GM12878 (cell line): ENCODE measurements at places on chromosomes 1 and 21.
A peak's percentile ranks its signal among the peaks of the same experiment; 100 is the strongest.

GRCh38 chr1:212621043-212621948 lies 12.7 kb downstream of the ATF3 start:
- no peak for DNase-seq
- H3K36me3 ChIP-seq = peaks cover 2% of the 10 kb centered on the region; the same call in 1 of the 2 replicates
- no peak overlapping the region for H3K27ac ChIP-seq

- H3K4me1 ChIP-seq = no peaks in the 10 kb centered on the region
- DNase-seq = no peak
- H3K4me3 ChIP-seq = no peak overlapping the region
- H3K36me3 ChIP-seq = no peaks in the 10 kb centered on the region
Measured at GRCh38 chr1:29953961-29954360, 717.6 kb downstream of the PTPRU start.

- H3K4me1 ChIP-seq = no peaks in the 10 kb centered on the region
- no peak for DNase-seq
- no peak overlapping the region for H3K4me3 ChIP-seq
- no peaks in the 10 kb centered on the region; the same call in 1 of the 2 replicates for H3K27me3 ChIP-seq
- H3K27ac ChIP-seq = no peak overlapping the region
Measured at GRCh38 chr1:212457740-212458338, 25.1 kb downstream of the NENF start.

GRCh38 chr1:32047701-32048100 lies 25.0 kb upstream of the TMEM39B start:
- H3K36me3 ChIP-seq = peaks cover 16% of the 10 kb centered on the region
- no peaks in the 10 kb centered on the region for H3K27me3 ChIP-seq
- no peaks in the 10 kb centered on the region for H3K4me1 ChIP-seq
- no peak overlapping the region for H3K4me3 ChIP-seq
- DNase-seq = no peak

DNA sequence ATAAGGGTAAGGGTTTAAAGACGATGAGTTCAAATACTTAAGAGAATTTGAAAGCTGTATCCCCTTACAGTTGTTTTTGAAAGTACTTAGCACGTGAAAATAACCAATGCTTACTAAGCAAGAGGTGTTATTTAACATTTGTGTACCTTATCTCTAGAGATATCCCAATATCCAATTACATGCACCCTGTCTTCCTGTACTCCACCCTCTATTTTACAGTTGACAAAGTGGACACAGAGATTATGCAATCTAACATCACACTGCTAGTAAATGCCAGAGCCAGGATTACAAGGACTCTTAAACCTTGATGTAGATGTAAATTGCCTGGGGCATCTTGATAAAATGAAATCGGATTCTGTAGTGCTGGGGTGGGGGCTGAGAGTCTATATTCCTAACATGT lies 72.0 kb downstream of the GDAP2 start:
- no peak overlapping the region for H3K27ac ChIP-seq
- H3K4me1 ChIP-seq = no peaks in the 10 kb centered on the region
- H3K27me3 ChIP-seq = no peaks in the 10 kb centered on the region
- no peak overlapping the region for H3K4me3 ChIP-seq
- H3K36me3 ChIP-seq = no peaks in the 10 kb centered on the region
- DNase-seq = no peak

DNA sequence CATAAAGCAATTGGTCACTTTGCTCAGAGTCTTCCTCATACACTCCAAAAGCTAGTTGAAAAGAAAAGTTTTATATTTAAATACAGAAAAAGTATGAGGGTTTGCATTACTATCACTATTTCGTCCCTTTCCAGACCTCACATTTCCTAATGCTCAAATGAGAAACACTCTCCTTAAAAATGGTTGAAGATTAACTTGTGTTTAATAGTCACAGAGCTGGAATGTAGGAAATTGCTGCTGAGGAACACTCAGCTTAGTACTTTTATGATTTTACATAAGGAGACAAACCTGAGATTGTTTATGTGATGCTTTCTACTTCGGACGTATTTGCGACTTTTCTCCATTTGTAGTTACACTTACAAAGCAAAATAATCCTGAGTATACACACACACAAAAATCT lies 39.8 kb downstream of the MYSM1 start:
- H3K36me3 ChIP-seq = peaks cover 2% of the 10 kb centered on the region
- no peak overlapping the region for H3K4me3 ChIP-seq
- no peaks in the 10 kb centered on the region for H3K4me1 ChIP-seq

DNA sequence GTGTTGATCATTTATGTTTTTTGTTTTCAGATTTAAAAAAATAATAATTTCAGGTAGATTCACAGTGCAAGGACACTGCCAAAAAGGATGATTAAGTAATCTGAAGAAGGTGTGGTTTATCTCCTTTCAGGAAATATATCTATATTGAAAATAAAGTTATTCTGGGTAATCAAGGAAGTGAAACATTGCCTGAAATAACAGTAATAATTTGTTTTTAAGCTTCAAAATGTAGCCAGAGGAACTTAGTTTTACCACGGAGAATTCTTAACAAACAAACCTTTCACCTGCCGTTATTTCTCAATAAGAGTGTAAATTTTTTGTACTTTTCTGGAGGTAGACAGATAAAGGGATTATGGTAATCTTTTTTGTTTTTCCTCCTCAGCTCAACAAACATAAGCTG lies 2.9 kb upstream of the DPH5 start:
- no peaks in the 10 kb centered on the region for H3K27me3 ChIP-seq
- H3K27ac ChIP-seq = peak overlapping the region; percentile 50; the same call in 1 of the 2 replicates
- DNase-seq = no peak
- peaks cover 18% of the 10 kb centered on the region for H3K4me1 ChIP-seq

GRCh38 chr1:167409183-167409582 lies 109.1 kb downstream of the CD247 start:
- no peak for DNase-seq
- H3K27ac ChIP-seq = no peak overlapping the region
- no peaks in the 10 kb centered on the region for H3K4me1 ChIP-seq
- H3K36me3 ChIP-seq = peaks cover 11% of the 10 kb centered on the region
- no peaks in the 10 kb centered on the region for H3K27me3 ChIP-seq
- H3K4me3 ChIP-seq = no peak overlapping the region

GRCh38 chr1:58308206-58308605 lies 238.3 kb downstream of the OMA1 start:
- H3K27me3 ChIP-seq = no peaks in the 10 kb centered on the region
- no peaks in the 10 kb centered on the region for H3K4me1 ChIP-seq
- H3K36me3 ChIP-seq = no peaks in the 10 kb centered on the region
- DNase-seq = no peak

DNA sequence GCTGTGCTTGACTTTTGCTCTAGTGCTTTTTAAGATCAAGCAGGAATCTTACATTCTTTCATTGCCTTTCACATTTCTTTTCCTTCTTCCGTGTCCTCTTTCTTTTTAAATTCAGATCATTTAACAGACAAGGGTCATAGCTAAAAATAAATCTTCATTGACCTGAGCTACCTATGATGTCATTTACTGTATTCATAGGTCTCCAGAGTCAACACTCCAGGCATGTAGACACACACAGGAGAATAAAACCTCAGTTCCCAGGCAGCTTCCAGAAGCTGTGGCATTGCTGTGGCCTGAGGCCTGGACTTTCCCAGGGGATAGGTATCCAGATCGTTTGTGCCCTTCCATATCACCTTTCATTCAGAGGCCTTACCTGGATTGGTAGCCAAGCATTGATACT lies 38.5 kb upstream of the ENAH start:
- H3K36me3 ChIP-seq = no peaks in the 10 kb centered on the region
- H3K27me3 ChIP-seq = no peaks in the 10 kb centered on the region
- no peaks in the 10 kb centered on the region for H3K4me1 ChIP-seq
- no peak overlapping the region for H3K4me3 ChIP-seq

- no peak overlapping the region for H3K27ac ChIP-seq
- H3K4me3 ChIP-seq = no peak overlapping the region
- no peaks in the 10 kb centered on the region for H3K4me1 ChIP-seq
- no peaks in the 10 kb centered on the region for H3K36me3 ChIP-seq
- no peak for DNase-seq
Measured at GRCh38 chr1:23224739-23225648, 7.7 kb upstream of the HTR1D start.

DNA sequence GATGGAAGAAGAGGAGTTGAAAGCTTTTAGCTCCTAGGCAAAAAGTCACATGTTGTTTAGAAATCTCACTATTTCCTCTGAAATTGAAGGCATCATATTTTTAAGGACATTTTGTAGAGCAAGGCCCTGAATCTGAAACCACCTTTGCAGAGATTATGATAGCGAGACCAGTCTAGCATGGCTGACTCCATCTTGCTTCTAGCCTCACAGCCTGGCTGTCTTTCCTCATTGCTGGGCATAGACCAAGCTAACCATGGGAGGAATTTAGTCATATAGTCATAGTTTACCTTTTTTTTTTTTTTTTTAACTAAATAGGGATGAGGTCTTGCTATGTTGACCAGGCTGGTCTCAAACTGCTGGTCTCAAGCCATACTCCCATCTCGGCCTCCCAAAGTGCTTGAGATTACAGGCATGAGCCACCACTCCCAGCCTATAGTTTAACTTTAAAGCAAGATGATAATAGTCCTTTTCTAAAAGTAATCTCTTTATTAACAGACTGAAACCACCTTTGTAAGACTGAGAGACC lies 42.2 kb upstream of the ZNF326 start:
- DNase-seq = no peak
- H3K27ac ChIP-seq = no peak overlapping the region
- H3K4me3 ChIP-seq = no peak overlapping the region
- no peaks in the 10 kb centered on the region for H3K27me3 ChIP-seq

DNA sequence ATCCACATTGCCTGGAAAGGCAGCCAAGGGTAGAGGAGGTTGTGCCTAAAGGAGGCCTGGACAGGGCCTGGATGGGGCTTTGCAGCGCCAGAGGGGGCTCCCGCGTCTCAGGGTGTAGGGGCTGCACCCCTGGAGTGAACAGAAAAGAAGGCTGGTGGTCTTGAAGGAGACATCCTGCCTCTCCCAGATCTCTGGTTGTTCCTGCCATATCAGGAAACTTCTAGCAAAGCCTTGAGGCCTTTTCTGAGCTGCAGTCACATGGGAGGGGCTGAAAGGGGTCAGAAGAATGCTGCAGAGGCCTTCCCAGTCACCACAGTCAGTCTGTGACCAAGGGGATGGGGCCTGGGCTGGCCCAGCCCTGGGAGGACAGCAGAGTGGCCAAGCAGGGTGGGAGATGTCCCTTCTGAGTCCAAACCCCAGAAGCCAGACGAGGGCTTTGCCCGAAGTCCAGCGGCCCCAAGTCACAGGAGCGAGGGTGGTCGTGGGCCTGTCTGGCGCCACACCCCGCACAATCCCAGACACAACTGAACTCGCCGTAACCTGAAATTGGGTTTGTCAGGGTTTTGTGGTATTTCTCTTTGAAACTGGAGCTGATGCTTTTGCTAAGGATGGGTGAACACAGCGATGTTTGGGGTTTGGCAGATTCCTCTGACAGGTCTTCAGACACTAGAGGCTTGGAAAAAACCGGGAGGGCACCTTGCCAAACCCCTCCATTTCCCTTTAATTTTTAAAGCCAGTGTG lies 29.6 kb downstream of the SIM2 start:
- no peak for DNase-seq
- no peaks in the 10 kb centered on the region for H3K36me3 ChIP-seq
- no peaks in the 10 kb centered on the region for H3K4me1 ChIP-seq
- no peak overlapping the region for H3K4me3 ChIP-seq
- H3K27ac ChIP-seq = no peak overlapping the region

DNA sequence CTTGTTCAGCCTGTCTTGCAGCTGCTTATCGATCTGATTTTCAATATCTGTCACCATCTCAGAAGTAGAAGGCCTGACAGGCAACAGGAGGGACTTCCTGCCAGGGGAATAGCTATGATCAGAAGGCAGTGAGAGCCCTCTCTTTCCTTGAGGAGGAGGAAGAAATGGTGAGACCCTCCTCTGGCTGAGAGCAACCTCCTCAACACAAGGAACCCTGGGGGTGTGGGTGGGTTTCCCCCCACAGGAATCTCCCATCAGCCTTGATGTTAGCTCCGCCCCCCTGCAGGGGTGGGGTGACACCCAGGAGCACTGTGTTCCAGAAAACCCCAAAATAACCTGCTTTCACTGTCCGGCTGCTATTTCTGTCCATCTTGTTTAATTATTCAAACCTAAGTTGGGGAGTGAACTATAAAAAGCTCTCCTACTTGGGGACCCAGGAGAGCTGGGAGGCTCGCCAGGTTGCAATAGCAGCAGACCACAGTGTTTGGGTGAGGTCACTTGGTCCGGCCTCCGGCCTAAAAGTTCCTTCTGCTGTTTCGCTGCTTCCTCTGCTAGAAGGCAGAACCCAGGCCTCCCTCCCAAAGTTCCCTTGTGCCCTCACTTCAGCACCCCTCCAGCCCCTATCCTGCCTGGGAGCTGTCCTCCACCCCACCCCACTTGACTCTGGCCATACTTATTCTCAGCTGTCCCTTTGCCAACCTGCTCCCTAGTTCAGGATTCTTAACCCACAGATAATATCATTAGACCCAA lies 7.8 kb upstream of the MEF2D start:
- peak overlapping the region; percentile 80 for H3K27ac ChIP-seq
- DNase-seq = no peak
- H3K36me3 ChIP-seq = no peaks in the 10 kb centered on the region
- H3K4me3 ChIP-seq = peak overlapping the region; percentile 84
- H3K27me3 ChIP-seq = no peaks in the 10 kb centered on the region
- H3K4me1 ChIP-seq = peaks cover 37% of the 10 kb centered on the region

DNA sequence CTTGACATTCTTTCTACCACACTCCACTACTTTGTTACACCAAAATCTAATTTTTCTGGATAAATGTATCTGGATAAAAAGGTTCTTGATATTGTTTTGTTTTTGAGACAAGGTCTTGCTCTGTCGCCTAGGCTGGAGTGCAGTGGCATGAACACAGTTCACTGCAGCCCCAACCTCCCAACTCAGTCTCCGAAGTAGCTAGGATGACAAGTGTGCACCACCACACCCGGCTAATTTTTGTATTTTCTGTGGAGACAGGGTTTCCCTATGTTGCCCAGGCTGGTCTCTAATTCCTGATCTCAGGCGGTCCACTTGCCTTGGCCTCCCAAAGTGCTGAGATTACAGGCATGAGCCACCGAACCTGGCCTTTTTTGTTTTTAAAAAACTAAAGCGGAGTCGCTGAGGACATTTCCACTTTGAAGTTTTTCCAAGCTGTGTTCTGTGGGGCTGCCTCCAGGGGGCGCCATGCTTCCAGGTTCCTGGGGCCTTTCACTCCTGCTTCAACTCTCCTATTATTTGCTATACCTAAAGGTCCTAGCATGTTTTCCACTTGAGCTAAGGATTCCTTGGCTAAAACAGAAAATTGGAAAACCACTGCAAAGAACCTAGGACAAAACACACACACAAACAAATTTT lies 14.1 kb upstream of the NCMAP start:
- no peaks in the 10 kb centered on the region; the same call in 1 of the 2 replicates for H3K27me3 ChIP-seq
- H3K36me3 ChIP-seq = no peaks in the 10 kb centered on the region
- peaks cover 2% of the 10 kb centered on the region for H3K4me1 ChIP-seq
- H3K4me3 ChIP-seq = no peak overlapping the region

DNA sequence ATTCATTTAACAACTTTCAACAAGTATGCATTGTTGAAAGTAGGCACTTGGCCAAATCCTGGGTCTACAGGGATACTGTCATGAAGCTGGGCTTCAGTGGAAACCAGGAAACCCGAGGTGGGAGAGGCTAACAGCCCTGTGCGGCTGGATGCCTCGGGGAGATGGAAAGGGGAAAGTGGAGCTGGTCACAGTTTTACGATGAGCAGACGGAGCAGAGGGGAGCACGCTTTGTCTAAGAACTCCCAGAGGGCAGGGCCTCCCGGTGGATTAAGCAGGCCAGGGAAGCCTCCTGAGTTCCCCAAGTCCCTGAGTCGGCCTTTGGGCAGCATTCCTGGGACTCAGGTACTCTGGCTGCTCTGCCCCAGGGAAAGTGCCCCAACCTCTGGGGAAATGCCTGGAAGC lies 23.8 kb downstream of the STUM start:
- DNase-seq = no peak
- H3K4me1 ChIP-seq = no peaks in the 10 kb centered on the region
- H3K4me3 ChIP-seq = no peak overlapping the region
- no peaks in the 10 kb centered on the region for H3K27me3 ChIP-seq
- no peak overlapping the region for H3K27ac ChIP-seq

GRCh38 chr1:247084771-247085170 lies 6.2 kb upstream of the ZNF670 start:
- no peaks in the 10 kb centered on the region for H3K4me1 ChIP-seq
- no peak overlapping the region for H3K4me3 ChIP-seq
- no peak for DNase-seq
